ENCODE measurements at places on chromosomes 11 and 22. TPM values are rescaled to one million over a fixed set of nuclear protein-coding genes. Genes with fewer than 3 reads are reported as not detected.

OR8D1 gene
- total RNA-seq: not detected

VPREB1 gene
- not detected for total RNA-seq

SLC37A2 gene
- 0.87 TPM for total RNA-seq

SNX32 gene
- 0.52 TPM for total RNA-seq

SLCO2B1 gene
- 6.7 TPM for total RNA-seq

All from dermis lymphatic vessel endothelial cell (primary cell).